Left ventricle myocardium inferior (tissue), 1 donor: ENCODE measurements at places on chromosomes 7 and 10. TPM values are rescaled to one million over a fixed set of nuclear protein-coding genes. Genes with fewer than 3 reads are reported as not detected.

The SIRT1 gene
- 10.6 TPM for total RNA-seq

The CYP2C19 gene
- not detected for total RNA-seq

The HIP1 gene
- 14.5 TPM for total RNA-seq

The OR6V1 gene
- not detected for total RNA-seq

The FOXI2 gene
- total RNA-seq: 0.08 TPM

The HMX3 gene
- not detected for total RNA-seq
